ENCODE measurements at places on chromosomes 3 and 15.

- no peak for DNase-seq
These were observed 145.3 kb upstream of the MBNL1 start for GRCh38 chr3:152123457-152123856.

- no peak for DNase-seq
These were observed 144.1 kb downstream of the FEZF2 start for GRCh38 chr3:62229211-62229610.

- DNase-seq, result no peak
These were observed 357.5 kb downstream of the CHST2 start for GRCh38 chr3:143476965-143477640.

GRCh38 chr15:58534556-58534955 lies 102.8 kb downstream of the LIPC start:
- DNase-seq, result no peak

GRCh38 chr15:86079508-86080266 lies at the start of gene AGBL1:
Gene AGBL1 (plus strand): TSS chr15:86079871.
- DNase-seq, result no peak
